ENCODE measurements at places on chromosomes 3 and 15.

DNA sequence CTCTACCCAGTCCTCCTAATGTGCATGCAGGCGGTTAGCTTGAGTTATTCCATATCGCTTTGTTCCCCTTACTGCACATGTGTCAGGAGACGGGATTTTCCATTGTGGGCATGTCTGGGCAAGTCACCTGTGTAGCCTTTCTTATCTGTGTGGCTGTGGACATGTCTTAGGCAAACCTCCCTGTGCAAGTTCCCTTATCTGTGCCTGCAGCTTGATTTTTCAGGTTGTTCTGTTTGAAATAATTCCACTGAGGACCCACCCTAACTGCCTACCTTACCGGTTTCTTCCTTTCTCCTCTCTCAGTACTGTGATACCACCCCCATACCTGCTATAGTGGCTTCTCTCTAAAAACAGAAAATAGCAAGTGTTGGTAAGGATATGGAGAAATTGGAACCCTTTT lies 113.6 kb downstream of the NEO1 start:
- DNase-seq = no peak

DNA sequence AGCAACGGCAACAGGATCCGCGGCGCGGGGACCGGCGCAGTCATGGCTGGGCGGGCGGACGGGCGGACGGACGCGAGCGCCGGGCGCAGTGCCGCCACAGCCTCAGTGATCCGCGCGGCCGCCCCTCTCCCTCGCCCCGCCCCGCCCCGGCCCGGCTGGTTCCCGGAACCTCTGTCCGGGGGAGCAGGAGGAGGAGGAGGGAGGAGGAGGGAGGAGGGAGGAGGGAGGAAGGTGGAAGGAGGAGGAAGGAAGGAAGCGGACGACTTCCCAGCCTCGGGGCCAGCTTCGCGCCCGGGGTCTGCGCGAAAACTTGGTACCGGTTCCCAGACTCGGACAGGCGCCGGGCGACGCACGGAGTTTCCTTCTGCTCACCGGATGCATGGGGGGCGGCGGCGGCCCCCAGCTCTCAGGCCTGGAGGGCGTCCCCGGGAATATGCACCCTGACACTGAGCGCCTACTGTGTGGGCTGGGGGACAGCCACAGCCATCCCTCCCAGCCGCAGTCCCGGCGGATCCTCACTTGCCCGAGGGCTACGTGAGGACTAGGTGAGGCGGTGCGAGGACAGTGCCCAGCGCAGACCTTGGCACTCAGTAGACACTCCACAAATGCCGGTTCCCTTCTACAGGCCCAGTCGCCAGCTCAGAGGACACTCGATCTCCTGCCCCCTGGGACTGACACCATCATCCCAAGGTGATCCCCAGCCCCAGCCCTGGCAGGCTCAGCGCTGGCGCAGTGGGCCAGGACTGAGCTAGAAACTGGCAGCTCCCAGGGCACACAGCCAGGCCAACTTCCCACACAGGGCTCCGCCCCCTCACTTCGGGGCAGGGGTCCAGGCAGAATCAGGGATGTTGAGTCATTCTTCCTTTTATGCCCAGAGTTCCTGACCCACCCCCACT lies at the start of gene SHISA5:
Gene SHISA5 (minus strand): TSS at position 124 of the 896 bp plus-strand sequence. CDS start 80 bp downstream, at position 44.
- peak; percentile 55 for DNase-seq

- no peak for DNase-seq
Observed at GRCh38 chr3:108029466-108029865, 61.4 kb downstream of the CD47 start.

- no peak for DNase-seq
Observed at GRCh38 chr3:82410366-82410765, 648.9 kb upstream of the GBE1 start.

DNA sequence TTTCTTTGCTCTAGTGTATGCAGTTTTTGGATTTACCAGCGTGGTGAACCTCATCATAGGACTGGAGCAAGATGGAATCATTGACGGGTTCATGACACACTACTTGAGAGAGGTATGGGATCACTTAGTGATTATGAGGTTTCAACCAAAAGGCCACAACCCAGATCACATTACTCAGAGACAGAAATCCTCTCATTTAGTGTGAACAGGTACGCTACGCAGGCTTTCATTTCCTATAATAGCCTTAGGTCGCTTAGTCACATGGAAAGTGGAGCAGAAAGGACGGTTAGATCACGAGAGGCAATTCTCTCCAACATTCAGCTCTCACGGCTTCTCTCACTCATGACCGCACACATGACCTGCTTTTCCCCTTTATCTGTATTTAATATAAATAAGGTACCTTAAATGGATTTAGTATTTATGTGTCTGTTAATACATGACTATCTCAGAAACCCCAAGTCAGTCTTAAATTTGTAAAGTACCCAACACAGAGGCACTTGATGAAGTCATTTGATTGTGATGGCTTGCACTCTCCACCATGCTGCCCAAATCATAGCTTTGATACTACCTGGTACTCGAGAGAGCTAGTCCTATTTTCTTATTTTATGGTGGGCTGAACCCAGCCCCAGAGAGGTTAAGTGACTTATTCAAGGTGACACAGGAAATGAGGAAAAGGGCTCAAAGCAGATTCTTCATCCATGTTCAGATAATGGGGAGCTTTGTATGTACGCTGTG lies 8.6 kb downstream of the TM6SF1 start:
- no peak for DNase-seq

DNA sequence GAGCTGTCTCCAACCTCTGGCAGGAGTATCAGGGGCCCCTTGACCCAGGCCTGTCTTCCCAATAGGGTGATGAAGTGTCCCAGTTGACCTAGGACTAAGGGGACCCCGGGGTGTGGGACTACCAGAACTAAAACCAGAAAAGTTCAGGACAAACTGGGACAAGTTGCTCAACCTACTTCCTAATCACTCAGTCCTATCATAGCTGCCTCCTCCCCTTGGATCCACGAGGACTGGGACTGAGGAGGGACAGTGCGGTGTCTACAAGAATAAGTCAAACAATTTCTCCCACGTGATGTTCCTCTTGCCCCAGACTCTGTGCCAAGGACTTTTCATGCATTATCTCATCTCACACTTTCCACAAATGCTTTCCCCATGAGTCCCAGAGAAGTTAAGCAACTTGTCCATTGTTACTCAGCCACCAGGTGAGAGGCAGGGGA lies 49.4 kb upstream of the SLCO2A1 start:
- no peak for DNase-seq

DNA sequence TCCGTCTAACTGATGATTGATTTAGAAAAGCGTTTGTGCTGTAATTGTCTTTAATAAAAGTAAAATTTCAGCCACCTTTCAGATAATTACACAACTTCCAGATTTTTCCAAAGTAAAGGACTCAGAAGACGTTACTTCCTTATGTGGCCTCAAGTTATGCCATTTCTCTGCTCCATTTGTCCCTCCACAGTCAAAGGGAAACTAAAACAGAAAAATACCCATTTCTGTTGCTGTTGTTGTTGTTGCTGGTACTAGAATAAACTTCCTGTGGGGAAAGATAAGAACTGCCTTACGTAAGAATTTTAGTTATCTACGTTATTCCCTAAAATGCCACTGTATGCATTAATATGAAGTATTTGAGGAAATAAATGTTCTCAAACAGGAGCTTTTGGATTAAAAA lies 153.9 kb downstream of the P3H2 start:
- DNase-seq = no peak

GRCh38 chr3:37148208-37148607 lies 26.2 kb downstream of the LRRFIP2 start:
- no peak for DNase-seq

- DNase-seq = no peak
Observed at GRCh38 chr3:126758882-126759281, 54.8 kb downstream of the CHCHD6 start.

All from activated naive CD4-positive, alpha-beta T cell (primary cell).